CD4-positive, alpha-beta T cell (primary cell): ENCODE measurements at places on chromosomes 12 and 14. TPM values are rescaled to one million over a fixed set of nuclear protein-coding genes. Genes with fewer than 3 reads are reported as not detected.
A peak's percentile ranks its signal among the peaks of the same experiment; 100 is the strongest.

TSPAN19 gene
- not detected for total RNA-seq

RHOJ gene
- total RNA-seq: not detected

RBM19 gene
- total RNA-seq: 57.1 TPM

POU6F1 gene
- 36.8 TPM for total RNA-seq

GRCh38 chr14:69357544-69358200 is 40.4 kb downstream of the ERH start:
- H3K4me3 ChIP-seq: no peak overlapping the region
- peaks cover 17% of the 10 kb centered on the region for H3K4me1 ChIP-seq
- H3K27me3 ChIP-seq: no peaks in the 10 kb centered on the region
- H3K27ac ChIP-seq: no peak overlapping the region
- H3K36me3 ChIP-seq: no peaks in the 10 kb centered on the region

- H3K27me3 ChIP-seq: no peaks in the 10 kb centered on the region
- no peak overlapping the region for H3K27ac ChIP-seq
- no peaks in the 10 kb centered on the region for H3K4me1 ChIP-seq
- H3K36me3 ChIP-seq: no peaks in the 10 kb centered on the region
- no peak overlapping the region for H3K4me3 ChIP-seq
Measured at GRCh38 chr14:44529026-44529425, 21.9 kb upstream of the FSCB start.

DNA sequence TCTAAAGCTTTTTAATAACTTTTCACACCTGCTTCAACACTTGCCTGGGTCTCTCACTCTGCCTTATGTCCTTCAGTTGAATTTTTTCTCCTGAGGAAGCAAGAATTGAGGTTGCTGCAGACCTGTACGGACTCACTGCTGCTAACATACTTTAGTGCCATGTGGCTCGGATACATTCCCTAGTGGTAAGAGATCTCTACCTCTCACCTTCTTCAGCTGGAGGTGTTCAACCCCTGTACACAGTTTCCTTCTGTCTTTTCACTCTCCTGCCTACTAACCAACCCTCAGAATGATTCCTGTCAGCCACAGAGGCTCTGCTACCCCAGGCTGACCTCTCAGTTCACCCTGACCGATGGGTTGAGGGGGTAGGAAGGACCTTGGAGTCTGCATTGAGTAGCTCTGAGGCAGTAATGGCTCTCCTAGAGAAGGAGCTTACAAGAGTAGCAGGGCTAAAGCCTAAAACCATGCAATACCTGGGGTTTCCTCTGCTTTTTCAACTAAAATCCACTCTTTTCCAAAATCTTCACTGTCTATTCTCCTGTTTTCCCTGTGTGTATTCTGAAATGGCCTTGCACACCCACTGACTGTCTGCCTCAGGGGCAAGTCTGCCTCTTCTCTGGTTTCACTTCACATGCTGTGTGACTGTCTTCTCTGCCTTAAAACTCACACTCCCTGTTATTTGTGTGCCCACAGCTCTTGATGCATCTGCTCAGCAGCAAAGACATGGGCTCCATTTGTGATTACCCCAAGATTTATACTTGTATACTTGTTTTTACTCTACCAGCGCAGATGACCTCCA is 14.0 kb upstream of the DHRS2 start:
- H3K27me3 ChIP-seq: no peaks in the 10 kb centered on the region
- DNase-seq: no peak
- no peak overlapping the region for H3K4me3 ChIP-seq
- no peak overlapping the region for H3K27ac ChIP-seq
- no peaks in the 10 kb centered on the region for H3K4me1 ChIP-seq
- H3K36me3 ChIP-seq: no peaks in the 10 kb centered on the region

GRCh38 chr12:59196989-59197388 is 276.7 kb upstream of the LRIG3 start:
- H3K36me3 ChIP-seq: no peaks in the 10 kb centered on the region
- H3K27me3 ChIP-seq: no peaks in the 10 kb centered on the region
- DNase-seq: no peak
- H3K4me1 ChIP-seq: no peaks in the 10 kb centered on the region
- no peak overlapping the region for H3K4me3 ChIP-seq

DNA sequence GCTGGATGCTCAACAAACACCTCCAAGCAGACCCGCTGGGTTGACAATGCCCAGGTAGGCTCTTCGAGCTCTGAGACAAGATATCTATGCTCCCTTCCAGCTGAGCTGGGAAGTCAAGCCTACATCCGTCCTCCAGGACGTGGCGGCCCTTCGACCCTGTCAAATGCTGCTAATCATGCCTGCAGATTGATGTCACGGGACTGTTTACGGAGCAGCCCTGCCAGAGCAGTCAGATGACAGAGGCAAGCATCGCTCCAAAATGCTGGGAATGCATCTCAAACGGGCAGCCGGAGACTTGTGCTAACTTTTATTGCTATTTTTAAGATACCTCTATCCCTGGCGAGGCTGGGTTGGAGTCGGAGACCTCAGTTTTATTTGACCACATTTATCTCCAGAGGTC is 139.2 kb downstream of the NTF3 start:
- H3K27me3 ChIP-seq: peaks cover 2% of the 10 kb centered on the region
- no peaks in the 10 kb centered on the region for H3K36me3 ChIP-seq
- DNase-seq: no peak
- H3K27ac ChIP-seq: no peak overlapping the region

GRCh38 chr14:61187196-61187905 is 93.8 kb downstream of the TMEM30B start:
- no peaks in the 10 kb centered on the region for H3K36me3 ChIP-seq
- DNase-seq: no peak
- H3K27me3 ChIP-seq: peaks cover 27% of the 10 kb centered on the region
- H3K27ac ChIP-seq: no peak overlapping the region

- H3K27me3 ChIP-seq: no peaks in the 10 kb centered on the region
- peaks cover 49% of the 10 kb centered on the region for H3K4me1 ChIP-seq
- no peaks in the 10 kb centered on the region for H3K36me3 ChIP-seq
- peak; percentile 22 for DNase-seq
- H3K4me3 ChIP-seq: no peak overlapping the region
- H3K27ac ChIP-seq: peak overlapping the region; percentile 78
Measured at GRCh38 chr14:55107766-55108554, 21.1 kb upstream of the LGALS3 start.

GRCh38 chr14:23146351-23146910 is 27.4 kb upstream of the CEBPE start:
- no peaks in the 10 kb centered on the region for H3K36me3 ChIP-seq
- no peak overlapping the region for H3K4me3 ChIP-seq
- no peaks in the 10 kb centered on the region for H3K4me1 ChIP-seq
- no peak overlapping the region for H3K27ac ChIP-seq

- H3K4me1 ChIP-seq: peaks cover 10% of the 10 kb centered on the region
- no peak overlapping the region for H3K4me3 ChIP-seq
- H3K27ac ChIP-seq: no peak overlapping the region
- no peak for DNase-seq
Measured at GRCh38 chr12:89547101-89547500, 21.3 kb upstream of the POC1B start.

DNA sequence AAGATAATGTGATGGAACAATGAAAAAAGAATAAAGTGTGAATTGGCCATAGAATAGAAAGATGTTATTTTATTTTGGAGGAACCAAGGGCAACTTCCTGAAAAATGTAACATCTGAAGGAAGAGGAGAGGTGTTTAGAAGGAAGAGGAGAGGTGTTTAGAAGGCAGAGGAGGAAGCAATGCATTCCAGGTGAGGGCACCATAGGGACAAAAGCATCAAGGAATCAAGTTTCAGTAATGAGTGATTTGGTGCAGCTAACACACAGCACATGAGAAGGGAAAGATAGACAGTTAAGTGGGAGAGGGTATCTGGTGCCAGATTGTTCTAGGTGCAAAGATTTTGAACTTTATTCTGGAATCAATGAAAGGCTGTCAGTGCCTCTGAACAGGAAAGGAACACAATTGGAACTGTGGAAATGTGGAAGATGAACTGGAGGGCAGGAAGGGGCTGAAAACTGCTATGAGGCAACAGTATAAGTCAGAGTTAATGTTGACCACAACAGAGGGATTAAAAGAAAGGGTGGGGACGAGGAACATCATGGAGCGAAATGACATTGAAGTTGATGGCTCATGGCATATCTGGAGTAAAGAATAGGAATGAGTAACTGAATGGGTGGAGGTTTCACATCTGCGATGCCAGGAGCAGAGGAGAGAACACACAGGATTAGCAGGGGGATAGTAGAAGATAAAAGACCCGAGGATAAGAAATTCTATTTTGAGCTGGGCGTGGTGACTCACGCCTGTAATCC is 326.6 kb downstream of the LRIG3 start:
- H3K4me3 ChIP-seq: no peak overlapping the region
- H3K36me3 ChIP-seq: no peaks in the 10 kb centered on the region
- no peaks in the 10 kb centered on the region for H3K27me3 ChIP-seq

DNA sequence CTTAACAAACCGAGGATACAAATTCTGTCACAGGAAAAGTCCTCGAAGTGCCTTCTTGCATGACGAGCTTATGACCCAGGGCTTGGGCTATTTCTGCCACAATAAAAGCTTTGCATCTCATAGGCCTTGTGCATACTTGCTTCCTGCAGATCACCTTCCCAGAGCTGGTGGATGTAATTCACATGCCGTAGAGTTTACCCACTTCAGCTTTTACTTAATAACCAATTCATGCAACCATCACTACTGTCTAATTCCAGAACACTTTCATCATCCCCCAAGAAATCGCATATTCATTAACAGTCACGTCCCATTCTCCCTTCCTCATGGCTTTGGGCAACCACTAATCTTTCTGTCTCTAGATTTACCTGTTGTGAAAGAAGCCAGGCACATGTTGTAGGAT is 9.0 kb upstream of the BDKRB1 start:
- H3K27me3 ChIP-seq: no peaks in the 10 kb centered on the region
- H3K4me1 ChIP-seq: no peaks in the 10 kb centered on the region
- no peak overlapping the region for H3K27ac ChIP-seq

DNA sequence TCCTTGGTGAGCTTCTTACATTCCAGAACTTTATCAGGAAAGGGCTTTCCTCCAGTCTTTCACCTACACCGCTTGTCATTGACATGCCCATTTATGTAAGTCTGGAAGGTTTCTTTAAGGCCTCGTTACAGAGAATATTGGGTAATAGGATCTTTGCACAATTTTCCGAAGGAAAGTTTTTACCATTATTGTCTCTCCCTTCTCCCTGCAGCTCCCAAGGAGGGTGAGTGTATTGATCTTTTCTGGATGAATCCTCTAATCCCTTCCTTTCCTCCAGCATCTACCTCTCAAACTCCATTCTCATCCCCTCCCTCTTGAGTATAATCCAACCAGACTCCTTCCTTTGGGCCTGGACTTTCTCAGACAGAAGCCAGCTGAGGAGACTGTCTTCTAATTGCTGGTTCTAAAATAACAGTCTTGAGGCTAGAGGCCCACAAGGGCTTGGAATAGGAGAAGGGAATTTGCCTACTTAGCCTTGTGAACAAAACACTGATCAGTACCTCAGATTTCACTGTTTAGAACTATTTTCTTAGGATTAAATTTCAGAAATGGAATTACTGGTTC is 21.8 kb downstream of the WNK1 start:
- H3K4me1 ChIP-seq: peaks cover 56% of the 10 kb centered on the region
- H3K4me3 ChIP-seq: no peak overlapping the region
- peak overlapping the region; percentile 37 for H3K27ac ChIP-seq
- no peaks in the 10 kb centered on the region for H3K36me3 ChIP-seq

DNA sequence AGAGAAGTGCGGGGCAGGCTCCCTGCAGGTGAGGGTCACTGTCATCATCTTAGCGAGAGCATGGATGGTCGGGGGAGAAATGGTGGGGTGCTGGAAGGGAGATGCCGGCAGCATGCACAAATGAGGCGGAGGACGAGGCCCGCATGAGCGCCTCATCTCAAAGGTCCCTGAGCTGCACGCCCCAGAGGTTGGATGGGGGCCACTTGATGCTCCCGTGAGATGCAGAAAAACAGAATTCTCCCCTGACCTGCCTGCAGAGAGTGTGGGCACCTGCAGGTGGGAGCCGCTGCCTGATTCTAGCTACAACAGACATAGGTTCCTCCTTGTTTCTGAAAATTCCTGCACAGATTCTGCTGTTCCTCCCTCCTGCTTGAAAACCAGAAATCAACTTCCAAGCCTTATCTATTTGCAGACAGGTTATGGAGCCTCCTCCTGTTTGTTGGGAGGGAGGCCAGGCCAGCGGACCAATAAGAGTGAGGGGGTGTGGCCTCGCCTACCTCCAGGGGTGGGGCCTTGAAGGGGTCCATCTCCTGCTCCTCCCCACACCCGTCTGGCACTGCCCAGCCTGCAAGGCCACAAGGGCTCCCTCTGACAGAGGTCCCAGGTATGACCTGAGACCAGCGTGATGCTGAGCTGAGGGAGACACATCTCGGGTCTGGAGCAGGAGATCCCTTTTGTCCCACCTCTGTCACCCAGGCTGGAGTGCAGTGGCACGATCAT is 67.2 kb downstream of the KDM2B start:
- H3K27ac ChIP-seq: no peak overlapping the region
- H3K36me3 ChIP-seq: peaks cover 46% of the 10 kb centered on the region
- H3K4me3 ChIP-seq: no peak overlapping the region
- DNase-seq: no peak
- H3K27me3 ChIP-seq: no peaks in the 10 kb centered on the region

GRCh38 chr12:116520801-116521471 is 38.2 kb upstream of the MAP1LC3B2 start:
- peaks cover 6% of the 10 kb centered on the region for H3K4me1 ChIP-seq
- H3K4me3 ChIP-seq: no peak overlapping the region
- DNase-seq: no peak
- no peak overlapping the region for H3K27ac ChIP-seq
- no peaks in the 10 kb centered on the region for H3K36me3 ChIP-seq

- no peaks in the 10 kb centered on the region for H3K27me3 ChIP-seq
- no peaks in the 10 kb centered on the region for H3K36me3 ChIP-seq
- no peak overlapping the region for H3K4me3 ChIP-seq
- H3K4me1 ChIP-seq: no peaks in the 10 kb centered on the region
- DNase-seq: no peak
- no peak overlapping the region for H3K27ac ChIP-seq
Measured at GRCh38 chr12:78085542-78086182, 255.0 kb downstream of the NAV3 start.

DNA sequence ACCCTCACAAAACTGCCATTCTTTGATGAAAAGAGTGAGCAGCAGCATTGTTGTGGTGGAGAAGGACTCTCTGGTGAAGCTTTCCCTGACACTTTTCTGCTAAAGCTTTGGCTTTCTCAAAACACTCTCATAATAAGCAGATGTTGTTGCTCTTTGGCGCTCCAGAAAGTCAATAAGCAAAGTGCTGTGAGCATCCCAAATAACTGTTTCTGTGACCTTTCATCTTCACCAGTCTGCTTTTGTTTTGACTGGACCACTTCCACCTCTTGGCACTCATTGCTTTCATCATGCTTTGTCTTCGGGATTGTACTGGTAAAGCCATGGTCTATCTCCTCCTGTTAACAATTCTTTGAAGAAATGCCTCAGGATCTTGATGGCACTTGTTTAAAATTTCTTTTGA is 424.7 kb upstream of the TMPO start:
- DNase-seq: no peak
- no peaks in the 10 kb centered on the region for H3K27me3 ChIP-seq
- H3K36me3 ChIP-seq: no peaks in the 10 kb centered on the region
- H3K4me1 ChIP-seq: no peaks in the 10 kb centered on the region
